ENCODE measurements at places on chromosomes 6 and 20.
A peak's percentile ranks its signal among the peaks of the same experiment; 100 is the strongest.

DNA sequence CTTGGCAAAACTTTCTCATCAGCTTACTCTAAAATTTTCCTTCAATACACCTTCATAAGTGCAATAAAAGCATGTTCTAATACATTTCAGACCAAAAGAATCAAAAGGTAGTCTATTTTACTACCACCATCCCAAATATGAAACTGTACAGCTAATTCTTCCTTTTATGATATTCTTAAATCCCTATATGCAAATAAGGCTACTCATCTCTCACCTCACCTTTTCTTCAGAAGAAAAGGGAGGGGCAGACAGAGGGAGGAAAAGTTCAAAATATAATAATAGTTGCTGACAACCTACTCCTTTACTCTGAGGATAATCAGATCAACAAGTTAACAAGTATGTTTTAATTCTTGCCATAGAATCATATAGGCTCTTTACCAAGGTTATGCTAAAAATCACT, 7.4 kb downstream of the C6orf120 start:
- DNase-seq, result no peak

DNA sequence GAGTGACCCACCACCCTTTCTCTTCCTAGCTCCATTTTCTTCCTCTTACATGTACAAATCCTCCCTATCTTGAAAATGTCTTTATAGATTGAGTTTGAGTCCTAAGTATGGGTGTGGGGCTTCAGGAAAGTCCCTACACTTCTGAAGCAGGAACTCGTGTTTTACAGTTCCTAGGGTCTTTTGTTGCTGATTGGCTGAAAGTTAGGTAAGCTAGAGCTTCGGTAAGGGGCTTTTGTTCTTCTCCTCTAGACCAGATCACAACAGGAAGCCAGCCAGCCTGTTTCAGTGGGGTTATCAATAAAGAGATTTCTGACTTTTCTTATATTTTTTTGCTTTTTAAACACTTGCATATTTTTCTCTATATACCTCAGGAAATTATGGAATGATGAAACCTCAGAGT, 51.3 kb downstream of the CNR1 start:
- no peak for DNase-seq

DNA sequence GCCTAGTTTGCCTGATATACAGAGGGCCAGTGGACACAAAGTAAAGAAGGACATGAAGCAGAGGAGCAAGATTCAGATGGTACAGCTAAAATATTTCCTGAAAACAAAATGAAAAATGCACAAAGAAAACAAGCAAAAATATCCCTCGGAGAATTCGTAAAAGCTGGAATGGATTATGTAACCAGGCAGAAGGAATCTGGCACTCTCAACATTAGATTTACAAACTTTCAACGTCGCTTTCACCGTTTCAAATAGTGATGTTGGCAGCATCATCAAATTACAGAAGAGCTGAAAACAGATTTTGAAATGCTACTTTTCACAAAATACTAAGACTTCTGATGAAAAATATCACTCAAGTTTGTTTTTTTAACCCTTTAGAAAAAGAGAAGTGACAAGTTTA, 11.7 kb downstream of the SMLR1 start:
- DNase-seq, result no peak

DNA sequence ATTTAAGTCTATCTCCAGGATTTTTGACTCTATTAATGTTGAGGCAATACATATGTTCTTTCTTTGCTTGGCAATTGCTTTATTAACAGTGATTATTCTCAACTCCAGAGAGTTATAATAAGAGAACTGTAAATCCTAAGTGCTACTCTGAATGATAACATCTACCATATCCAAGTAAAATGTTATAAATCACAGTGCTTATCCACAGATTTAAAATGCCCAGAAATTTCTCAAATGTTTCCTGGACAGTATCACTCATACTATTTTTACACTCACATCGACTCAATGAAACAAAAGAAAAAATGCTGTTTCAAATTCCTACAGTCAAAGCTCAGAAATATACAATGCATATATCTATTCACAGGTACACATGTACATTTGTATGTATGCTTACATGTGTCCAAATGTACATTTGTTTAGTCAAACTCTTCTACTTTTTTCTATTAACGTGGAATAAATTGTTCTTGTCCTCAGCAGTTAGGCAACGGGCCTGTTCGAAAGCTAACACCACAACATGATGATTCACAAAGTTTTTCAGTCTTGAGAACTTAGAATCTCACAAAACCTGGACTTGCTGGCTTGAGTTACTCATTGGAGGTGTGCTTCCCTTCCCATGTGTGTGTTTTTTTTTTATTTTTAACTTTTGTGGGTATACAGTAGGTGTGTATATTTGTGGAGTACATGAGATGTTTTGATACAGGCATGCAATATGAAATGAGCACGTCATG, 193.0 kb downstream of the GJA10 start:
- DNase-seq, result no peak

GRCh38 chr20:36493051-36493800, 48.1 kb upstream of the MYL9 start:
- no peak for DNase-seq

DNA sequence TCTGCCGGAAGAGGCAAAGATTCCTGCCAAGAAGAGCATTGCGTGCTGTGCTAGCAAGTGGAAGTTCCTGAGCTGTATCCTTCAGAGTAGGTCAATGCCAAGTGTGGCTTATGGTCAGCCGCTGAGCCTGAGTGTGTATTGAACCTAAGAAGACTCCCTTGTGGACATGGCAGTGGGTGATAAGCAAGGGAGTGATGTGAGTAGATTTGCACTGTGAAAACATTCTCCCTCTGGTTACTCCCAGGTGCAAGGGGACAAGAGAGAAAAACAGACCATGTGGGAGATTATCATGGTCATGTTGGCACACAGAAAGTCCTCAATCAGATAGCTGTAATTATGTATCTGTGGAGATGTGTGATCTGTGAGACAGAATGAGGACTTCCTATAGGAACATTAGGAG, 6.1 kb upstream of the TMEM74B start:
- DNase-seq, result no peak

GRCh38 chr20:49969234-49969633, 13.5 kb upstream of the SNAI1 start:
- no peak for DNase-seq

DNA sequence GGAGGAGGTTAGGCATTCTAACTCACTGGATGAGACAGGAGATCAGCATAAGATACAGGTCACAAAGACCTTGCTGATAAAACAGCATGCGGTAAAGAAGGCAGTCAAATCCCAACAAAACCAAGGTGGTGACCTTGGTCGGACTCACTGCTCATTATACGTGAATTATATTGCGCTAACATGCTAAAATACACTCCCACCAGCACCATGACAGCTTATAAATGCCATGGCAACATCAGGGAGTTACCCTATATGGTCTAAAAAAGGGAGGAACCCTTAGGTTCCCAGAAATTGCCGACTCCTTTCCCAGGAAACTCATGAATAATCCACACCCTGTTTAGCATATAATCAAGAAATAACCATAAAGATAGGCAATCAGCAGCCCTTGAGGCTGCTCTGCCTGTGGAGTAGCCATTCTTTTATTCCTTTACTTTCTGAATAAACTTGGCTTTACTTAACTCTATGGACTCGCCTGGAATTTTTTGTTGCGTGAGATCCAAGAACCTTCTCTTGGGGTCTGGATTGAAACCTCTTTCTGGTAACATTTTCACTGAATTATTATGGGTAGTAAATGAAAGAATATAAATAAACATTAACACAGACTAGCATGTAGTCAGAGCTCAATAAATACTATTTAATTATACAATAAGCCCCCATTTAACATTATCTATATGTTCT, 3.0 kb upstream of the LAMA4 start:
- no peak for DNase-seq

DNA sequence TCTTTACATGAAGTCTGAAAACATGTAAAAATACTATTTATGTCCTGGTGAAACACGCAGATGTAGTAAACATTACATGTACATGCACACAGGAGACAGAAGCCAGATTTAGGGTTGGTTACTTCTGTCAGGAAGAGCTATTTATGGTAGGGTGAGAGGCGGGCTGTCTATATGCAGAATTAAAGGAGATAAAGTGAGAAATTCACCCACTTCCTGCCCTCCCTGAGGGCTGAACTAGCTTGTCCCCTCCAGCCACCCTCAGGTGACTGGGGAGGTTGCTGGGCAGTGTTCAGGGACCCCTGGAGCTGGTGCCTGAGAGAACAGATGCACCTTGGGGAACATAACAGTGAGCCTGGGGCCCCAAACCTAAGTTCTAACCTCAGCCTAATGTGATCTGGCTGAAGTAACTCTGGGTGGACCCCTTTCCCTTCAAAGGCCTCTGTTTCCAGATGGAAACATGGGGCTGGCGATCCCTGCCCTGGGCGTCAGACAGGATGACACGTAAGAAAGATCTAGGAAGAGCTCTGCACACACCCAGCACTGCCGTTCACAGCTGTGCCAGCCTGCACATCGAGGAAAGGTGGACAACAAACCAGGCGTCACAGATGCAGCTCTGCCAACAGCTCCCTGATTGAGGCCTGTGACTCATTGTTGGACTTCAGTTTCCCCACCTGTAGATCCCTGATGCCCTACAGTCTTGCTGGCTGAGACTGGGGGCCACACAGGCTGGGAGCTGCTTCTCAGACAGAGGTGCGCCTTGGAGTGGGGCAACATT, 1.3 kb downstream of the PI16 start:
- no peak for DNase-seq

- DNase-seq, result no peak
These were observed 46.9 kb downstream of the DACT2 start for GRCh38 chr6:168272415-168273325.

- no peak for DNase-seq
These were observed 121.0 kb upstream of the GGTLC1 start for GRCh38 chr20:24109537-24109936.

GRCh38 chr6:78693835-78694234, 173.5 kb upstream of the IRAK1BP1 start:
- no peak for DNase-seq

- peak; percentile 26 for DNase-seq
These were observed 171.4 kb downstream of the GMPR start for GRCh38 chr6:16409531-16410441.

DNA sequence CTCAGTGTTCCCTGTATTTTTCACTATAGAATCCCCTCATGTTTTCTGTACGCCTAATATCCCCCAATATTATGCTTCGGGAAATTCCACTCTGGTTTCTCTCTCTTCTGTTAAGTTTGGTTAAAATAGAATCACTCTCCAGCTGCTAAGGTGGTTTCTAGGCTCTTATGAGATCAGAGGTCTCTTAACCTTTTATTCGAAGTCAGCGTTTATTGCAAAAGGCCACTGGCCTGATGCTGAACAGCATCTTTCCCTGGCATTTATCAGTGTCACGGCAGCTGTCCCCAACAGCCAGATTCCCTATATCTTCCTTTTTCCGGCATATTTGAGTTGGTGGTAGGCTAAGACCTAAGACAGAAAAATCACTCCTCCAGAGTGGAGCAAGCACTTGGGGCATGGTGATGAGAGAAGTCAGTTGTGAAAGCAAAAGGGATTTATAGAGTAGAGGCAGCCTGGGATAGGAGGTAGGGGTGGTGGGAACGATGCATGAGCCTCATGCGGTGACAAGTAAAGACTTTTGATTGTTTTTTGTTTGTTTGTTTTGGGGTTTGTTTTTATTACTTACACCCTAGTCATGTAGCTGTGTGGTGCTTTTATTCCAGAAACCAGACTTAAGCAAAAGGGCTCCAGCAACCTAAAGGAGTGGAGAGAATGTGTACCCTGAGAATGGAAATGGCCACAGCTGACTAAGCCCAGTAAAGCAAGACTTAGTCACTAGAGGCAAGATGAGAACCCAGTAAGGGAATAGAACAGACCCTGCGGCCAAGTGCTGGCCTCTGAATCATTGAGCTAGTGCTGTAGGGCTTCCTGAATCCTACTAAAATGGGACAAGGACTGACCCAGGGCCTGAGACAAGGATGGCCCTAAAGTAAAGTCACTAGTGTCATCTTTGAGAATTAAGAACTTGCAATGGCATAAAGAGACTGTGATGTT, 233.0 kb upstream of the PRND start:
- no peak for DNase-seq

- no peak for DNase-seq
These were observed 121.4 kb upstream of the CLDN20 start for GRCh38 chr6:155142168-155143028.

GRCh38 chr6:43934803-43935602, 165.0 kb downstream of the VEGFA start:
- no peak for DNase-seq

DNA sequence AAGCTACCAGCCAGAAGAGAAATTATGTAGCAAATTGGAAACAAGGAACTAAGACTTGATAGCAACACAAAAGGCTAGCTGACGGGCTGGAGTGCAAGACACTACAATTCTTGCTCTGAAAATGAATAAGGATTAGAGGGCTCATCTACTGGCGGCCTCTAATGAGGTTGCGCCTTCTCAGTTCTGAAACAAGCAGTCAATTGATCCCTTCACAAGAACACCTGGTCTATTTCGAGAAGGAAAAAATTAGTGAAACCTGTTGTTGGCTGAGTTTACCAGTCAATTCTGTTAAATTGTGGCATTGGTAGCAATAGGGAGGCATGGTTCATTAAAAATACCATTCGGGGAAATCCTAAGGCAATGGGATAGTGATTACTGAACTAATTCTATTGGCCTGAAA, 74.8 kb upstream of the JARID2 start:
- no peak for DNase-seq

GRCh38 chr20:57231951-57232428, 34.5 kb downstream of the BMP7 start:
- no peak for DNase-seq

- no peak for DNase-seq
These were observed 290.3 kb upstream of the STXBP5 start for GRCh38 chr6:146913842-146914488.

DNA sequence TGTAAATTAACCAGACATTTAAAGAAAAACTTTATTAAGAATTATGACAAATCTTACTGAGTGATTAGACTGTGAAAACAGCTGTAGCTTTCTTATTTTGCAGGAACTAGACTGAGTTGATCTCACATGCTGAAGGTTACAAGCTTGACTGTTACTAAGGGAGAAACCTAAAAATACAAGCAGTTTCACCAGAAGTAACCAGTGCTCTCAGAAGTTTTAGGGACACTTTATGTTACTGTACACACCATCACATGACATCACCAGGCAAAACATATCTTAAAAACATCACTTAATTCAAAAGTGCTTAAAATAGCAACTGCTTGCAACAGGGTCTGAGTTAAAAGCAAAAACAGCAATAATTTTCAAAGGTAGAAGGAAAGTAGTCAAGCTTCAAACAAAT, 5.4 kb downstream of the FBXO30 start:
- DNase-seq, result no peak

- DNase-seq, result no peak
These were observed 40.4 kb downstream of the DUSP22 start for GRCh38 chr6:332671-333070.

GRCh38 chr20:32993496-32994050, 10.7 kb downstream of the SUN5 start:
- no peak for DNase-seq
